ENCODE measurements at places on chromosomes 12 and 14.

DNA sequence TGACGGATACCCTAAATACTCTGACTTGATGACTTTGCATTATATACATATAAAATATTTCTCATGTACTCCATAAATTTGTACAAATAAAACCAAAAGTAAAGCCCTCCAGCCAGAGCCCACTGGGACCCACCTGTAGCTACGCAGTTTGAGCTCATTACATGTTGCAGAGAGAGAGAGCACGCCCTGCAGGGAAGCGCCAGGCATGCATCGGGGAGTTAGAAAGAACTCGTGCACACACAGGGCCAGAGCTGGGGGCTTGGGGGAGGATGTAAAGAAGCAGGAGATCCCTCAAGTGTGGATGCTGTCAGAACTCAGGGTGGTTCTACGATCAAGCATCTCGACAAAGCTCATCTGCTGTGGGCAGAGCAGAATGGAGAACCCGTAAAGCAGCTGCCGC lies 178.5 kb upstream of the RTL1 start:
- no peak for DNase-seq

DNA sequence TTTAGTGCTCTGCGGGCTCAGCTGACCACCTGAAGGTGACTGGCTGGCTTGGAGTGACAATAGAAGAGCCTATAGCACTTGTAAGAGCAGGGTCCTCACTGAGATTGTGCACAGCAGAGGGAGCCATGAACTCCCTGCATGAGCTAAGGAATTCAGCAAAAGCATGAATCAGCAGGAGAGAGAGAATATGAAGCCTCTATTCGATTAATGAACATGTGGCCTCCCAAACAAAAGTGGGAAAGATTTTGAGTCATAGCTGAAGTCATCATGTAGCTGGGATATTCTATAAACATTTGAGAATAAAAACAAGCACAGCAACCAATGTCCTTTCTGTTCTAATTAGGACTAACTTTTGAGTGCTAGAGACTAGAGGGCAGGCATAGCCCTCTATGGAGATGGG lies 626.6 kb downstream of the DIO2 start:
- DNase-seq: peak; percentile 53

GRCh38 chr12:28645891-28646290 lies 455.6 kb downstream of the CCDC91 start:
- DNase-seq: no peak

DNA sequence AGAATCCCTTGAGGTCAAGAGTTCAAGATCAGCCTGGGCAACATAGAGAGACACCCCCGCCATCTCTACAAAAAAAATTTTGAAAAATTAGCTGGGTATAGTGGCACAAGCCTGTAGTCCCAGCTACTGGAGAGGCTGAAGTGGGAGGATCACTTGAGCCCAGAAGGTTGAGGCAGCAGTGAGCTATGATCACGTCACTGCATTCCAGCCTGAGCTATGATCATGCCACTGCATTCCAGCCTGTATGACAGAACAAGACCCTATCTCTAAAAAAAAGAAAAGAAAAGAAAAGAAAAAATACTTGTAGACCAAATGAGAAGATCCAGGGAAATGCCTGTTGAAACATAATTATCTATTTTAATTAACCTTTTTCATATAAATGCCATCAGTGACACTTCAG lies 93.8 kb upstream of the MDM1 start:
- no peak for DNase-seq

- DNase-seq: no peak
Observed at GRCh38 chr12:94208622-94208966, 60.2 kb downstream of the PLXNC1 start.

DNA sequence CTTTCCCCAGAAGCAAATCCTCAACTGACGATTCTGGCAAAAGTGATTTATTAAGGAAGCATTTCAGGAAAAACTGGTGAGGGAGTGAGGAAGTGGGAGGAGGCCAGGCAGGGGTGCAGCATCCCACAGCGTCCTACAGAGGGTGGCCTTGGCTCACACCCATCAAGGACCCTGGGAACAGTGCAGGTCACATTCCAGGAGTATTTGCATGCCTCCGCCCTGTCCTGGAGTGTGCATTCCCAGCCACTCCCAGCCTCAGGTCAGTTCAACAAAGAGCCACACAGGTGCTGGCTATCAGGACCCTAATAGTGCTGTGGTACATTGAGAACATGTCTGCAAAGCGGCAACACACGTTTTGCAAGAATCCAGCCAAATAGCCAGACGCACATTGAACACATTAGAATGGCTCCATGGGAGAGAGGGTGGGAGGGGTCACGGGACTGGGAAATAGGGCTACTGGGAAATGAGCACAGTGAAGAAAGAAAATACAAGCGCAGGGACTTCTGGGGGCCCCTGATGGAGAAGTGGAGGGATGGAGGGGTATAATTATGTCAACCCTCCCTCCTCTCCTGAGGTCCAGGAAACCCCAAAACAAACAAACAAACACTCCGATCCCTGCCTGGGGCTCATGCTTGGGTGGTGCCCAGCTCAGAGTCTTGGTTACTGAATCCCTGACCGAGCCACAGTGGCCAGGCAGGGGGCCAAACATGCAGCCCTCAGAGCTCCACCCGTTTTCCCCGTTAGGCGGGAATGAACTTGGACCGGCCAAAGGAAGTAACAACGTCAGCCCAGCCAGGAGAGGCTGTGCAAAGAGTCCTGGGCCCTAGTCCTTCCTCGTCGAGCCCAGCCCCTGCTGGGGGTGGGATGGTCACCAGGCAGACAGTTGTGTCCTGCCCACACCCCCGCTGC lies 36.5 kb downstream of the CMKLR1 start:
- DNase-seq: no peak

GRCh38 chr12:75489613-75490210 lies 9.2 kb downstream of the GLIPR1 start:
- DNase-seq: peak; percentile 34

DNA sequence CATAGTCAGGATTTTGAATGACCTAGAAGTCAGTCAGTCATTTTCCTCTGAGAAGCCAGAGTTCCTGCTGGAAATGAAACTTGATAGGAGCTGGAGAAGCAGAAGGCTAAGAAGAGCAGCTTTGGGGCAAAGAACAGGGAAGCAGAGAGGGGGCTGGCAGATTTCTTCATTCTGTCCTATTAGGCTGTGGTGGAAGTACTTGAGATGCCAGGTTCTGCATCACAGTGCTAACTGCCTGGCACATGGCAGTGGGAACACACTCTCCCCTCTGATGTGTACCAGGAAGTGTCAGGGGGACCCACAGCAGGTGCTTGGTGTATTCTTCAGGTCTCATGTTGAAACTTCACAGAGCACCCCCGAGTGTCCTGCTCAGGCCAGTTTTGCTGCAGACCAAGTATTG lies 61.0 kb downstream of the SUSD6 start:
- DNase-seq: no peak

- DNase-seq: no peak
Observed at GRCh38 chr14:99176156-99176945, 95.6 kb downstream of the BCL11B start.
